ENCODE measurements at places on chromosomes 11 and 22.

DNA sequence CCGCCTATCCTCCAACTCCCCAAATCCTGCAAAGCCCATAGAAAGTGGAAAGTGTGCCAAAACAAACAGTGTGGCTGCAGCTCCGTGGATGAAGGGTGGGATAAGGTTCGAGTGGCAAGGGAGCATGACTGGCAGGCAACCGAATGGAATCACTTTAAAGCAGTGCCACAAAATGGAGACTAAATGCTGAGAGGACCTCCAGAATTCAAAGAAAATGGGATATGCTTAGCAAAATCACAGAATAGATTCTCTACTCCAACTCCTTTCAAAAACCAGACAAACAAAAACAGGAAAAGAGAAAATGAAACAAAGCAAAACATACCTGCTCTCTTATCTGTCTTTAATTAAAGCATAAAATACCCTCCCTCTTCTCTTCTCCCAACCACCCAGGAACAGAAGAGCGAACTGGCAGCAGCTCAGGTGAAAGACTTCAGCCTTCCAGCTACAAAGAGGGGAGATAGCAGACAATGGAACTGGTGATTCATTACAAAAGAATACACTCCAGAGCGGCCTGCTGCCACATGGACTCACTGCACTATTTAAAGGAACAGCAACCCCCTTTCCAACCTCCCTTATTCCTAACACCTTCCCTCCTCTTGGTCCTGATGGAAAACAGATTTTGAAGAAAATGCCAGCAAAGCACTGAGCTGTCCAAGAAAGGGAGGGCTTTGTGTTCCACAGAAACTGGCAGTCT, 118.5 kb downstream of the APOL5 start:
- DNase-seq: peak; percentile 70

DNA sequence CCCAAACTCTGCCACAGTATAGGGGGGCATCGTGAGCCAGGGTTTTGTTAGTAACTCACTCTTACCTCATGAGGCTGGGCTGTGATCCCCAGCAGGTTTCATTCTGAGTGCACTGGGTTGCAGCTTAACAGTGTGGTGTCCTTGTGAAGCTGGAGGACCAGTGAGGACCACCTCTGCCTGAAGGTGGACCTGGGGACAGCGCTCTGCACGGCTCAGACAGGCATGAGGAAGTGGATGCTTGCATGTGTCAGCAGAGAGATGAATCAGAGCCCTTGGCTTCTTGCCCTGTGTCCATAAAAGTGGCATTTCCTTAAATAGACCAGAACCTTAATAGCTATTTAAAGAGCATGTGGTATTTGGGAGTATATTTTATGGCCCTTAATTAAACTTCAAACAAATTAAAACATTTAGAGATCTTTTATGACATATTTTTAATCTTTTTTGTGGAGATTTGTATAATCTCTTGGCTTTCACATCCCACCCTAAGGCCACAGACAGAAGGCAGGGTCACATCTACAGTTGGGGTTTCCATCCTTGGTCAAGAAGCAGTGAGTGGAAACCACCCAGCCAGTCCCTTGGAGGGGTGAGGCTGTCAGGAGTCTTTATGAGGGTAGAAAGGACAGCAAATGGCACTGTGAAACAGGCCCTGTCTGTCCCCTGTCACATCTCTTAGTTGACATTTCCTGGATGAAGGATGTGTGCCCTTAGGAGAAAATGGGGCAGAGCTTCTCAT, 24.8 kb upstream of the ADORA2A start:
- DNase-seq: peak; percentile 72

DNA sequence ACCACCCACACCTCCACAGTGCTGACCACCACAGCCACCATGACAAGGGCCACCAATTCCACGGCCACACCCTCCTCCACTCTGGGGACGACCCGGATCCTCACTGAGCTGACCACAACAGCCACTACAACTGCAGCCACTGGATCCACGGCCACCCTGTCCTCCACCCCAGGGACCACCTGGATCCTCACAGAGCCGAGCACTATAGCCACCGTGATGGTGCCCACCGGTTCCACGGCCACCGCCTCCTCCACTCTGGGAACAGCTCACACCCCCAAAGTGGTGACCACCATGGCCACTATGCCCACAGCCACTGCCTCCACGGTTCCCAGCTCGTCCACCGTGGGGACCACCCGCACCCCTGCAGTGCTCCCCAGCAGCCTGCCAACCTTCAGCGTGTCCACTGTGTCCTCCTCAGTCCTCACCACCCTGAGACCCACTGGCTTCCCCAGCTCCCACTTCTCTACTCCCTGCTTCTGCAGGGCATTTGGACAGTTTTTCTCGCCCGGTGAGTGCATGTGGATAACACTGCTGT, 28.4 kb downstream of the MUC5B start:
- DNase-seq: no peak

- DNase-seq: no peak
Measured at GRCh38 chr11:72072348-72072747, 8.0 kb downstream of the NUMA1 start.

DNA sequence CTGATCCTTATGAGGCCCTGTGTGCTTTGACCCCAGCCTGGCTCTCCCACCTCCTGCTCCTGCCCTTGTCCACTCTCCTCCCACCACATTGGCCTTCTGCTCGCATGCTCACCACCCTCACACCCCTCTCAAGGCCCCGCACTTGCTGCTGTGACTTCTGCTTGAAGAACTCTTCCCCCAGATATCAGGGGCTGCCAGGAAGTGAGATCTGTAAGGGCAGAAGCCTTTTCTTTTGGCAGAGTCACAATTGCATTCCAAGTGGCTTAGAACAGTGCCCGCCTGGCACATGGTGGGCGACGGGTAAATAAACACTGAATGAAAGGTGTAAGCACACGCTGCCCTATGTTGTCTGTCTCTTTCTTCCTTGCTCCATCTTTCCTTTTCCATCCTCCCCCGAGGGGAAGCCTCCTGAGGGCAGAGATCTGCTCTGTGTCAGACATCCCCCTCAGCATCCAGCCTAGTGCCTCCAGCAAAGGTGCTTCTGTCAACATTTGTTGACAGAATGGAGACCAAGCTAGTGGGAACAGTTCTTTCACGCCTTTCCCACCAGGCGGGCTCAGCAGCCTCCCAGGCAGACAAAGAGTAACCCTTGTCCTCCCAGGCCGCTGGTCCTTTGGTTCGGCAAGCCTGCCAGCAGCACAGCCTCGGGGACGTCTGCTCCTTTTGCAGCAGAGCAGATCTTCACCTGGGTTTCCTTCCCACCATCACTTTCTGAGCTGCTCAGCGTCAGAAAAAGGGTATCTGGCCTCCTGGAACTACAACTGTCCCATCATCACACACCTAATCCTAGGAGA, 10.0 kb upstream of the PEX26 start:
- DNase-seq: no peak

DNA sequence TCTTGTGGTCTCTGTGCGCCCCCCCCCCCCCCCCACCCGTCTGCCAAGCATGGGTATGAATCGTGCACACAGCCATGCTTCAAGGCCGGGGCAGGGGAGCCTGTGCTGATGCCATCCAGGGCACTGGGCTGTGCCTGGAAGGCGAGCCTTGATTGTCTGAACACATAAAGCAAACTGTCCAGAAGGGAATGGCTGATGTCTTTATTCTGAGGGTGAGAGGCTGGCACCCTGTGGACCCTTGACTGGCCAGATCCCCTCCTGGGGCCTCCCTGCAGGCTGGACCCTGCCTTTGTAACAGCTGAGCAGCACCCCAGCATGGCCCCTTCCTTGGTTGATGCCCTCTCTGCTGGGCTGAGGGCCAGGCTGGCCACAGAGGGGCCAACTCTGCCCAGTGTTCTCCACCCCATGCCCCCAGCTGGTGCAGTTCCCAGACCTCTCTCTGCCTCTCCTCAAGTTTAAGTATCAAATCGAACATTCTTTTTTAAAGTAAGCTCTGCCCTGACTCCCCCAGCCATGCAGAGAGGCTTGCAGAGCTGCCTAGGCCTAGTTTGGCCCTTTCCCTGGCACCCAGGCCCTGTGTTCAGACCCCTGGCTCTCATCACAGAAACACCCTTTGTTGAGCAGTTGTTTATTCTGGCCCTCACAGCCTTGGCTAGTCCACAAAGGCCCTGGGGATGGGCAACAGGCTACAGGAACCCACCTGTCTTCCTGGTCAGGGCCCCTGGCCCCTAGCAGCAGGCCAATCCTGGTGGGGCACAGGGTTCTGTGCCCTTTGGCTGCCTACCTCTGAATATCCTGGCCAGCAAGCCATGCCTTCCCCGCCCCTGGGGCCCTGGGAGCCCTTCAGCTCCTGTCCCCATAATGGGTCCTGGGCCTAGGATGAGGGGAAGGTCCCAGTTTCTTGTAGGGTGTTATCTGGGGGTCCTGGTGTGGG, 3.9 kb upstream of the RANBP1 start:
- DNase-seq: peak; percentile 30
